ENCODE measurements at places on chromosomes 13 and 19.

- DNase-seq: no peak
Observed at GRCh38 chr13:47121092-47121763, 224.4 kb upstream of the HTR2A start.

GRCh38 chr19:3146677-3147100 lies 10.9 kb downstream of the GNA15 start:
- DNase-seq: no peak

GRCh38 chr13:99386911-99387788 lies 80.0 kb upstream of the GPR183 start:
- DNase-seq: no peak

- no peak for DNase-seq
Observed at GRCh38 chr19:47652285-47652684, 43.4 kb downstream of the BICRA start.

DNA sequence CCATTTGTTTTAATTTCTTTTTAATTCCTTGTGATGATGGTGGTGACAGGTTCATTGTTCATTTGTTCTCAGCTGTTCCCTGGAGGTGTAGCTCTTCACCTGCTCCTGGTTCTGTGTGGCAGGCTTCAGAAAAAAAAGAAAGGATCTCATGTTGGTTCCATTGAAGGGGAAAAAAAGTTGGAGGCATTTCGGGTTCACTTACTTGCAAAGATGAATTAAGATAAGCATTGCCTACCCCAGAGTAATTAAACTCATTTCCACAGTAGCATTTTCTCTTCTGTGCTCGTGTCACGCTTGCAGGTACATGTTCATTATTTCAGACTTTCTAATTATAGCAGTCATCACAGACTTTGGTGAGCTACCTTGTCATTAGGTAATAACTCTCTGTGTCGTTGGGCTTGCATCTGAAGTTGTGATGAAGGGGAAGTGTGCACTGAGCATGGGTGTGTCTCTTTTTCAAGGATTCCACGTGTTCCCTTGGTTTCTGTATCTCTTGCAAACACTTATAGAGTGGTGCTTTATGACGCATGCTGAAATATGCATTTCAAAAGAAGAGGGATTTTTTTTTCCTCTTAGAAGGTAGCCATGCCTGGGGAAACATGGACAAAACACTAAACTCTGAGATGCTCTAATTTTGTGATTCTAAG lies 69.1 kb downstream of the MTUS2 start:
- DNase-seq: no peak

DNA sequence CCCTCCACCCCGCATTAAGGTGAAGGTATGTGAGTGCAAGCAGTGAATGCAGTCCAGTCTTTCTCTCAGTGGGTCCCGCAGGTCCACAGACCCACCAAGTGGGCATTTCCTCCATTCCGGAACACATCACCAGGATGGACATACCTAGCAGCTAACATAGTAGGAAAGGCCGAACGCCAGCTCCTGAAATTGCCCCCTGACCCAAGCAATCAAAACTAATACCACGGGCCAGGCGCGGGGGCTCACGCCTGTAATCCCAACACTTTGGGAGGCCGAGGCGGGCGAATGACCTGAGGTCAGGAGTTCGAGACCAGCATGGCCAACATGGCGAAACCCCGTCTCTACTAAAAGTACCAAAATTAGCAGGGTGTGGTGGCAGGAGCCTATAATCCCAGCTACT lies 71.7 kb upstream of the VSTM2B start:
- no peak for DNase-seq
